Activated CD8-positive, alpha-beta memory T cell treated with anti-CD3 and anti-CD28 coated beads for 4 hours (primary cell): ENCODE measurements at places on chromosomes 3 and 15.

DNA sequence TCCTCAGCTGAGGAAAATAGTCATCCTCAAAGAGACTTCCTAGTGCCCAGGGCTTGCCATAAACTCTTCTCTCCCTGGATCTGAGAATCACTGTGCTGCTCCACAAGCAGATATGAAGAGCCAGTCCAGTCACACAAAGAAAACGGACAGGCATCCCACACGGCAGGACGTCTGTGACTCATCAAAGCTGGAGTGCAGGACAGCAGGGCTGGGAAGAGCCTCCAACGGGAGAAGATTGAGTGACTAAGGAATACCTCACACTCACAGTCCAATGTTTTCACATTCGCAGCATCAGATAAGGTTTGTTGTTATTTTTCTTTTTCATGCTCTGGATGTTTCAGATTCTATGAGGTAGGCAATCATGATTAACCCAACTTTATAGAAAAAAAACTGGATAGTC, 57.8 kb downstream of the NEK10 start:
- DNase-seq: no peak

DNA sequence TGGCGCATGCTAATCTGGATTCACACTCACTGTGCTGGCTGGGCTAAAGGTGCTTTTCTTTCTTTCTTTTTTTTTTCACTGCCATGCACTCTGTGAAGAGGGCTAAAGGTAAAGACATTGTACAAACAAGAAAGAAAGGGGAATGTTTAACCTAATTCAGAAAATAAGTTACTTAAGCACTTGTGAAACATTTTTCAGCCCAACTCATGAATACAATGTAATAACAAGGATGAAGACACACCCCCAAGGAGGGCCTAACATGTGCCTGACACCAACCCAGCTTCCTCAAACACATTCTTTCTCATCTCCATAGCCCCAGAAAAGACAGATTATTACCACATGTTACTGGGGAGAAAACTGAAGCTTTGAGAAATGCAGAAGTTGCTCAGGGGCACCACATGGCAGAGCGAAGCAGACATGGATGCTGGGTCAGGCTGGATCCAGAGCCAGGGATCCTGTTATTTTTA, 5.7 kb downstream of the STIMATE start:
- DNase-seq: no peak

GRCh38 chr15:70514251-70514650, 249.1 kb downstream of the UACA start:
- DNase-seq: no peak

DNA sequence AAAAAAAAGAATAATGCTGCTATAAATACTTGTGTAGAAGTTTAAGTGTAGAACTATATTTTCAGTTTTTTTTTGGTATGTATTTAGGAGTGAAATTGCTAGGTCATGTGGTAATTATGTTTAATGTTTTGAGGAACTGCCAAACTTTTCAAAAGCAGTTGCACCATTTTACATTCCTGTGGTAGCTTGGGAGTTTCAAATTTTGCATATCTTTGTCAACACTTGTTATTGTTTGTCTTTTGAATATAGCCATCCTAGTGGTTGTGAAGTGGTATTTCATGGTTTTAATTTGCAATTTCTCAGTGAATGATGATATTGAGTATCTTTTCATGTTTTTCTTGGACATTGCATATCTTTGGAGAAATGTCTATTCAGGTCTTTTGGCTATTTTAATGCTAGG, 30.4 kb downstream of the SKIL start:
- DNase-seq: no peak

DNA sequence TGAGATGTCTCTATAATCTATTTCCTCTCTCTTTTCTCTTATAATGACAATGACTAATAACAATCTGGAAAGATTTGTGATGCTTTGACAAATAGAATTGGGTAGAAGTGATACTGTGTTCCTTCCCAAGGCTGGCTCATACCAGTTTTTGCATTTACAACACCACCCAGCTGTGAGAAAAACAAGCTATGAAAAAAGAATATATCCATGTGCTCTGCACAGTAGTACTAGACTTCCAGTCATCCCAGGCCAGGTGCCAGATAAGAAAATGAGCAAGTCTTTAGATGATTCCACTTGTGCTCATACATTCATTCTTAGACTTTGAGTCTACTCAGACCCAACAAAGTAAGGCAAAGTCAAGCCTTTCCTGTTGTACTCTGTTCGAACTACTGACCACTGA, 350.2 kb upstream of the POU1F1 start:
- DNase-seq: no peak

GRCh38 chr15:98881526-98882520, 125.8 kb downstream of the PGPEP1L start:
- no peak for DNase-seq

DNA sequence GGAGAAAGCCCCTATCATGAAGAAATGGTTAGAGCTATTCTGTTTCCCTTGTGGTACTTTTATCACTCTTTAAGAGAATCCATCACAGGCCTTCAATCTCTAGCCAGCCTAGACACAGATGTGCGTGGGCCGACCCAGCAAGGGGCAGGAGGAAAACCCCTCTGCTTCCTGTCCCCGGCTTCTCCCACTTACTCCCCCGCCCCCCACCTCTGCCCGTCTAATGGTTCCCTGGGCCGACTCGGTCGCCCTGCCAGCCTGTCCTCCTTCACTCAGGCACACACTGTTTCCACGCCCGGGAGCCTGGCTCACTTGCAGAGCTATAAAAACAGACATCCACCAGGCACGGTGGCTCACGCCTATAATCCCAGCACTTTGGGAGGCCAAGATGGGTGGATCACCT, 58.3 kb upstream of the TFRC start:
- no peak for DNase-seq

DNA sequence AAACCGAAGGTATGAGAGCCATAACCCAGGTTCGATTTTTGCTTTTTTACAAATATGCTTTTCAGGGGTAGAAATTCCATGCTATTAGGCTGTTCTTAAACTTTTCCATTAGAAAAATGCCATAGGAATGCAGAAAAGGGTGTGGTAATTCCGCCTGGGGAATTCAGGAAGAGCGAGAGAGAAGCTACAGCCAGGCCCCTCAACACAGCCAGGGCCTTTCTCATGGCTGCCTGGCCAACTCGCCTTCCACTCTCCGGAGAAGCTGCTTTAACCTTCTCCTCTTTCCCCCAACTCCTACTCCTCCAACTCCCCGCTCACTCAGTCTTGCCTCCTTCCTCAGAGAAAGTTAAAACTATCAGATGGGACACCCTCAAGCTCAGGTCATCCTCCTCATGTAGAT, 9.1 kb upstream of the TICRR start:
- DNase-seq: no peak

- DNase-seq: no peak
These were observed 14.2 kb downstream of the CCNL1 start for GRCh38 chr3:157145606-157146322.
